ENCODE measurements at places on chromosomes 11 and 22.

DNA sequence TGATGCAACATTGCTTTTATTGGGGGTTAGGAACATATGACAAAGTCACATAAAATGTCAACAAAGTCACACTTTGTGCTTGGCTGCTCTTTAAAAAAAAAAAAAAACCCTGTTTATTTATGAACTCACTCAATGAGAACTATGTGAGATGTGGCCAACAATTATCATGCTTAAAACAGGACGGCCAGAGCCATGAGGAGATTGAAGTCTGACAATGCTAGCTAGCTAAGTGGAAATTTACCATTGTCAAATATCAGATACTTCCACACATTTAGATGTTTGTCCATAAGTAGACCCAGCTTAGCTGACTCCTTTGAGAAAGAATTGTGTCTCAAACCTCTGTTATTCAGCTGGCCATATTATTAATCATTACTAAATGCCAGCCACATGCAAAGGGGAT lies 26.9 kb downstream of the BLID start:
- DNase-seq: no peak

- no peak for DNase-seq
These were observed 45.5 kb upstream of the FTH1 start for GRCh38 chr11:62012832-62013461.

DNA sequence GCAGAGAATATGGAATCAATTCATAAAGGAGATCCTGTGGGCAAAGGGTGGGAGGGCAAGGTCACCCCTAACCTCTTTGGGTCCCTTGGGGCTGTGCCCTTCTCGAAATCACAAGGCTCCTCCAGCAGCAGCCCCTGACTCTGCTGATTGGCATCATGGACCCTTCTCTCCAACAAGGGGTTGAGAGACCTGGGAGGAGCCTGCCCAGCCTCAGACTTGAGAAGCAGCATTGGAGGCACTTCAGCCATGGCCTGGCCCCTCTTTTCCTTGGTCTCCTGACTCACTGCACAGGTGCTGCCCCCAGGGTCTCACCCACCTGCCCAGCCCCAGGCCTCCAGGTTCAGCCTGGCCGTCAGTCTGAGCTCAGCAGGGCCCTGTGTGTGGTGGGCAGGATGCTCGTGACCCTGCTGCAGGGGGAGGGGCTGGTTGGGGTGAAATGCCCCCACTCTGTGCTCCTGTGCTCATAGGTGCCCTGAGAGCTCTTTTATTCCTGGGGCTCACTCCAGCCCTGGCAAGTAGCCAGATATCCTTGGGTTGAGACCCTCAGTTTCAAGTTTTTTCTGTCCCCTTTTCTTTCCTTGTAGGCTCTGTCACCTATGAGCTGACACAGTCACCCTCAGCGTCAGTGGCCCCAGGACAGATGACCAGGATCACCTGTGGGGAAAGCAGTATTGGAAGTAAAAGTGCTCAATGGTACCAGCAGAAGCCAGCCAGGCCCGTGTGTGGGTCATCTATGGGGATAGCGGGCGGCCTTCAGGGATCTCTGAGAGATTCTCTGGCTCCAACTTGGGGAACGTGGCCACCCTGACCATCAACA lies 110.8 kb downstream of the GGTLC2 start:
- DNase-seq: no peak

DNA sequence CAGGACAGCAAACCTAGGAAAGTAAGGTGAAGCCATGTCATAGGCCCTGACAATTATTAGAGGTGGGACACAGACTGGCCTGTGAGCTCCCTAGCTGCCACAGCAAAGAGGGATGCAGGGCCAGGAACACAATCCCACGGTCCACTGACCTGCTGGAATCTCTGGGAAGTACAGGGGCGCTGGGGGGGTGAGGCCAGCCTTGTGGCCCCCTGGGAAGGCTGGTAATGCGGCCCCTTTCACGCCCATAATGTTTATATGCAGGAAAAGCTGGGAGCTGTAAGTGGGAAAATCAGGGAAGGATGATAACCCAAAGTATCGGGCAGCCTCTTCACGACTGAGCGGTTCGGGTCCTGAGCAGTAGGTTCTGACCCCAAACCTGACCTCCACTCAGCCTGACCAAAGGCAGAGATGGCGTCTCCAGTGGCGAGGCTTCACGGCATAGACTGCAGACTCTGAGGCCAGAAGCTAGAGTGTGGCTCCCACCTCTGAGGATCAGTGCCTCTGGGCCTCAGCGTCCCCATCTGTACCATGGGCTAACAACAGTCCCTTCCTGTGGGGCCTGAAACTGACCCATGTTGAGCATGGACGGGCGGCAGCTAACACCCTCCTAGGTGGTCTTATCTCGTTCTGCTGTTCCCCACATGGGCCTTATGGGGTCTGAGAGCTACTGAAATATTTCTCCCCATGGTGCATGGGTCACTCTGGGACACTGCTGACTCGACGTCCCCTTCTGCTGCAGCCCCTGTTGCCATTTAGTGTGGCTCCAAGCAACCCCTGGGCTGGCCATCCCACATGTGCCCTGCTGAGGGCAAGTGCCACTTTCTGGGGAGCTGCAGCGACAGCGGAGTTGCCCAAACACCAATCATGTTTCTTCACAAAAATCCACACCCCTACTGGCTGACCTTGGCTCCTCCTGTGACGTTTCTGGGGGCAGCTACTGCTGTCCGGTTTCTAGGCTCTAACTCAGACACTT lies 101.8 kb downstream of the PHF21B start:
- DNase-seq: no peak

DNA sequence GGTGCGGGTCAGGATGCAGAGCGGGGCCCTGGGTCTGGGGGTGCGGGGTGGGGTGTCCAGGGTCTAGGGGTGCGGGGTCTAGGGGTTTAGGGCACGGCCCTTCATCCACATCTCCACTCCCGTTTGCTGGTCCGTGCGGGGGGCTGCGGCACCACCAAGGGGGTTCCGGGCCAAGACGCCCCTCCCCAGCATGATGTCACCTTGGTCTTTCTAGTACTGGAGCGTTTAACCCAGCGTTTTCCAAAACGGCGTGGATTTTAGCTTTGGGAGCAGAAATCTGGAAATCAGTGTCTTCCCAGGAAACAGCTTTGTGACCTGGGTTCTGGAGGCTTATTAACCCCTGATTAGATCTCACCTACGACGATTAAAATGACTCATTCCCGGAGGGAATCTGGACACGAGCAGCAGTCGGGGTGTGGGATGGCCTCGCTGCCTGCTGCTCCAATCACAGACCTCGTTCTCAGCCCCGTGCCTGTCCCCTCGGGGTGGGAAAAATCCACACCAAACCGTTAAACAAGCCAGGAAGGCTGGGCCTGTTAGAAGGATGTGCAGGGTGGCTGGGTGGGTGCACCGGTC lies 759 bp downstream of the AP2A2 start:
- DNase-seq: no peak

DNA sequence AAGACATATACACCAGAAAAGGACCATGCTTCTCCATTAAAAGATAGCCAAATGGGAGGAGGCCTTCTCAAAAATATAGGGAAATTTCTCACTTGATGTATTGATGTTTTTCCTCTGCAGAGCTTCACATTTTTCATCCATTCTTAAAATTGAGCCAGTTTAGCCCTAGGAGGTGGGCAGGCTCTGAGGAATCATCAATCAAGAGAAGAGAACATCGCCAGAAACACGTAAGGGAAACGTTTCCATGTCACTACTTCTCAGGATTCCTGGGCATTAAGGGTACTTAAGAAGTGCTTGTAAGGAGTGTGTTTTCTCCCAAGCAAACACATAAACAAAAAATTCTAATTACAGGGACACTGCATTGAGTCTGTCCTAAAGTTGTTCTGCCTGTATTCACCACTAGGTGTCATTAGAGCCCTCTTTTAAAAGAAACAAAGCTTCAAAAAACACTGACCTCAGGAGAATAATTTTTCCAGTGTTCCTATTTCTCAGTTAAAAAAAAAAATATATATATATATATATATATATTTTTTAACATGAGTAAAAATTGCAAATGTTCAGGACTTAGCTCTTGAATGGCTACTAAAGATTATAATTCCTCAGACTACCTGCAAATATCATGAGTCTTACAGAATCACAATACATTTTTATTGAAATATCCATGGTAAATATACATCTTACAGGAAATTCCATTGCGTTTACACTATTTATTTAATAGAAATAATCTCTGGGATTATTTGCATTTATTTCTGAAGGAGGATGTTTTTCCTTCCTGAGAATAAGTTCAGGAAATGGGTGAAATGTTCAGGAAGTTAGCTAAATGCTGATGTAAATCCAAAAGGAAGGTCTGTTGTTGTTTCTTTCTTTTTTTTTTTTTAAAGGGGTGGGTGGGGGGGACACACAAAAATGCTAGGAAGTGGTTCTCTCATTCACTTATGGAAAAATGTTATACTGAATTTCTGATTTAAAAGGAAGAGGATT lies 16.0 kb downstream of the FZD4 start:
- no peak for DNase-seq

- DNase-seq: no peak
These were observed 86.7 kb upstream of the RAB1B start for GRCh38 chr11:66181632-66182315.

- no peak for DNase-seq
These were observed 237.2 kb downstream of the DDX10 start for GRCh38 chr11:108902027-108902469.

GRCh38 chr22:40022536-40023240 lies 27.9 kb downstream of the FAM83F start:
- DNase-seq: no peak

DNA sequence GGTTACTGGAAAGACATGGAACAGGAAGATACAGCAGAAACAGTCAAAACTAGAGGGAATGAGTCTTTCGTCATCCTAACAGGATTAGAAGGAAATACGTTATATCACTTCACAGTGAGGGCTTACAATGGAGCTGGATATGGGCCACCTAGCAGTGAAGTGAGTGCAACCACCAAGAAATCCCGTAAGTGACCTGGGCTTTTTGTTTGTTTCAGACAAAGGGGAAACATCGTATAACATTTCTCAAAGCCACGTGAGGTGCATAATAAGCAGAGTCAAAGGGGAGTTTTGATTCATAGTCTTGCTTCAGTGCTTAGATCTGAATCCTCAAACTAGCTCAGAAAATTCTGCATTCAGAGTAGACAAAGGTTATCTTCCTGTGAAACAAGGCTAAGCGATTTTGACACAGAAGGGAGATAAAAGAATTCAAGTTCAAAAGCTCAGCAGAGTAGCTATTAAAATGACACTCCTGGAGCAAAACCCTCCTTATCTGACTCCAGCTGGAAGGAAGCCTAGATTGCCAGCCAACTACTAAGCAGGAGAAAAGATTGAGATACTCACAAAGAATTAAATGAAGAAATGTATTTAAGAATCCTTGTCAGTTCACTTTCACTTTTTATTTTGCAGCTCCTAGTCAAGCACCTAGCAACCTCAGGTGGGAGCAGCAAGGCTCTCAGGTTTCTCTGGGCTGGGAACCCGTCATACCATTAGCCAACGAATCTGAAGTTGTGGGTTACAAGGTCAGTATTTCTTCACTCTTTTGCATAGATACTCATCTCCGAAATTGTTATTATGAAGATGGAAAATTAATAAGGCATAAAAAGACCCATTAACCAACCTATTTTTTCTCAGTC lies 346.4 kb upstream of the ARHGAP42 start:
- no peak for DNase-seq

GRCh38 chr11:4522752-4523151 lies 22.2 kb upstream of the OR52M1 start:
- DNase-seq: no peak

GRCh38 chr11:36602135-36602534 lies 4.1 kb upstream of the RAG2 start:
- DNase-seq: no peak
